Stimulated activated CD8-positive, alpha-beta memory T cell treated with anti-CD3 and anti-CD28 coated beads, Interleukin-4, amount 100 ng/mL, for 1 hour (primary cell): ENCODE measurements at places on chromosomes 6 and 20.
A peak's percentile ranks its signal among the peaks of the same experiment; 100 is the strongest.

GRCh38 chr6:41846666-41847237 is 48.4 kb downstream of the USP49 start:
- peak; percentile 8 for DNase-seq

DNA sequence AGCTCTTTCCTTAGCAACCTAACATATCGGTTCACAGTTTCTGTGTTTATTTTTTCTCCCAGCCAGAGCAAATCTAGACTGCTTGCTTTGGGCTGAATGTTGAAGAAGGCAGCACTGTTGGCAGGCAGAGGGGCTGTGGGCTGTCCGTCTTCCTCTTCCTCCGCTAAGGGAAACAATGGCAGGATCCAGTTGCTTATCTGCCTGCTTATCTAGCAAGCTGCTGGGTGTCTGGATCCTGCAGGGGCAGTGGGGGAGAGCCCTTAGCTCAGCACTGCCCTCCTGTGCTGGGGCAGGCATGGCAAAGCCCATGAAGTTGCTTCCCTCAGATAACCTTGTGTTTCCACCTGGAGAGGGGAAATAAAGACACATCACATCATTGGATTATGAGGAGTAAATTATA is 92.7 kb upstream of the CD93 start:
- DNase-seq = no peak

GRCh38 chr6:111828809-111829208 is 44.4 kb downstream of the FYN start:
- no peak for DNase-seq

DNA sequence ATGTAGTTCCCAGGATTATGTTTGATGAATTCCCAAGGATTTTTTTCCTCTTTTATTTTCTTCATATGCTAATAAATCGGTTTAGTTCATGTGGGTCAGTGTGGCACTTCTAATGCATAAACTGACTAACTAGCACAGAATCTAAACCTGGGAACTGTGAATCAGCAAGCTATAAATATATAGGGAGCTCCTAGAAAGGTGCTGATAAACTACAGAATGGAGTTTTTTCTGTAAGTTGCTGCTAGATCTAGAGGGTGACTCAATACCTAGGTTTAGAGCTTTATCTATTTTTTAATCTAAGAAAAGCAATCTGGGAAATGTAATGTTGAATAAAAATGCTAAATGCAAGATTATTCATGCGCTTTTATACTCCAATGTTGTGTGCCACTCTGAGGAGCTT is 118.8 kb upstream of the PTCHD4 start:
- no peak for DNase-seq

DNA sequence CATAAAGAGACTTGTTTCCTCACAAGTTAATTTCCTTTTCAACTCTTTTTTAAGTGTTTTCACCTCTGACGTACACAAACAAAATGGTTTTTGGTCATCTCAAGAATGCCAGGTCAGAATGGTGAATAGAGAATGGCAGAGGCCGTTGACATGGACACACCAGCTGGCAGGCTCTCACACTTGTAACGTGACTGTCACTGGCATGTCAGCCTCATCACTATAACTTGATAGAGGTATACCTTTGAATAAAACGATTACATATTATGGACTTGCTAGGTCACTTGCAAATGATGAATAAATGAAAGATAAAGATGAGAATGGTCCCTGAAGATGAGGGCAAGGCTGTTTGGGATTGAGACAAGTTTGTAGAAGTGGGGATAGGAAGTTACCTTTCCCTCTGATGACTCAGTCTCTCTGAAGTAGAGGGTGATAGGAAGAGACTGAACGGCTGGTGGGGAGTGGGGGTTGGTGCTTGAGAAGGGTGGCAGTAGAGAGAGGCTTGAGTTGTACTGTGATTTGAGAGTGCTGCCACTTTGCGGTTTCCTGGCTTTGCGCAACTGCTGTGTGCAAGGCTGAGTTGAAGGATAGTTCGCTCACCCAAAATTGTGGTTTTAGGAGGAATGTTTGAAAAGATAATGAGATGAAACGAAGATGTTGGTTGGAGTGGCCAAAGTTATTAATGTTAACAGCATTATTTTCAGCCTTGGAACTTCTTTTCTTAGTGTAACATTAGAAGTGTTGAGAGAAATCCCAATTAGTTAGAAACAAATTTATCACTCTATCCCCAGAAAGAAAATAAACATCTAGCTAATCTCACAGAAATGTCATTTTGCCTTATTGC is 30.3 kb downstream of the TBPL1 start:
- no peak for DNase-seq
